Pons (tissue), 1 donor: ENCODE measurements at places on chromosomes 13 and 19.

- DNase-seq = no peak
Observed at GRCh38 chr13:24745516-24745860, 18.5 kb upstream of the RNF17 start.

GRCh38 chr13:29846475-29847256 lies 3.8 kb downstream of the UBL3 start:
- peak; percentile 60 for DNase-seq

- DNase-seq = no peak
Observed at GRCh38 chr13:106143392-106143791, 392.1 kb downstream of the EFNB2 start.

- DNase-seq = no peak
Observed at GRCh38 chr13:75440100-75440499, 41.9 kb downstream of the TBC1D4 start.

DNA sequence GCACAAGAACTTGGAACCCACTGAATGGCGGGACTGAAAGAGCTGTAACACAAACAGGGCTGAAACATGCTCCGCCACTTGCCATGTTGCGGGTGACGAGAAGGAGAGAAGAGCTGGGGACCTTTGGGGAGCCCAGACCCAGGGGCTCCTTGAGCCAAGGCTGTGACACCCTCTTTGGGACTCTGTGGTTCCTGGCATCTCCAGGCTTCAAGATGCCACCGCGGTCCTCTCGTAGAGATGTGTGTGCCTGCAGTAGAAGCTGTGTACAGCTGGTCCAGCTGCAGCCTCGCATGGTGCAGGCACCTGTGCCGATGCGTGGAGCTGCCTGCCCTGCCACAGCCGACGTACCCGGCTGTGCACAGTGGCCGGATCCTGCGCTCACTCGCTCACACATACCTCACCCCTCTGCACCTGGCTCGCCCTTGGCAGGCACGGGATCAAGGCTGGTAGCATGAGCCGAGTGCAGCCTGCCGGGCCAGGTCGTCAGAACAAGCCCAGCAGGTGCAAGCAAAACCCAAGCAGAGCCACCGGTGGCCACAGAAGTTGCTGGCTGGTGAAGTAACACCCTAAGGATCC lies 1385.8 kb downstream of the PCDH9 start:
- no peak for DNase-seq

DNA sequence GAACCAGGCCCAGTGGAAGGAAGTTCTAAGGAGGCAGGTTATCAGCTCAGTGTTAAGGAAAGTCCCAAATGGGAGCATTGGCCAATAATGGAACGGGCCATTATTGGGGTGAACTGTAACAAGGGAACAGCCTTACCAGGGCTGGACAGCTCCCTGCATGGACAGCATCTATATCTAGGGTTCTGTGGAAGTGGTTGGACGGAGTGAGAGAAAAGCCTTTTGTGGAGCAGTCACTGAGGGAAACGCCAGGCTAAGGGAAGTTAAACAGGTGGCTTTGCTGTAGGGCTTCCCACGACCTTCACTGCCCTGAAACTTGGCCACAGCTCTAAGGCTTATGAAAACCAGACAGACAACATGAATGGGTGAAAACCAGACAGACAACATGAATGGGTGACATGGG lies 17.0 kb downstream of the POU2F2 start:
- DNase-seq = no peak

DNA sequence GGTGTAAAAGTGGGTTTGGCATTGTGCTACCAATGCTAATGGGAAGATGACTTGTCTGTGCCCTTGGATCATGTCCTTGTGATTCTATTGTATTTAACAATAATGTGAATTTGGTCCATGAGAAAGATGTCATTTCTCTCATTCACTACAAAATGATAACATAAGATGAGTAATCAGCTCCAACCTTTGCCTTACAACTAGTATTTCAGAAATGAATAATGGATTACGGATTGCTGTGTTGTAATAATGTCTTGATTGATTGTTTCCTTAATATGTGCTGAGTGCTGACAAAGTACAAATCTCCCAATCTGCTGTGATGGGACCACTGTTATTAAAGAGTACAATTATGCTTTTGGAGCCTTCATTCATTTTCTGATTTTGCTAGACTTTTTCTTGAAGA lies 375.0 kb downstream of the PCDH9 start:
- DNase-seq = no peak

DNA sequence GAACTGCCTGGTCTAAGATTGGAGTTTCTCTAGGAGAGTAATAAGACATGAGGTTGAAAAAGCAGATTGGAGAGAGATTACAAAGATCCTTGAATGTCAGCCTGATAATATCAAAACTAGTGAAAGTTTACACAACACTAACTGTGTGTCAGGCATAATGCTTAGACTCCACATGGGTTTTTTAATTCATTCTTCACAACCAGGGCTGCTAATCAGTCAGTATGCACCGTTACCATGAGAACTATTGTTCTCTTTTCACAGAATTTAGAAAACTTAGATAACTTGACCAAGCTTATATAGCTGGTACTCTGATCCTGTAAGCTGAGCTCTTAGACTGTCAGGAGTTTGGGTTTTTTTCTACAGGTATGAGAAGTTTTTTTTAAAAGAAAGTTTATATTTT lies 46.6 kb upstream of the TSC22D1 start:
- DNase-seq = no peak

DNA sequence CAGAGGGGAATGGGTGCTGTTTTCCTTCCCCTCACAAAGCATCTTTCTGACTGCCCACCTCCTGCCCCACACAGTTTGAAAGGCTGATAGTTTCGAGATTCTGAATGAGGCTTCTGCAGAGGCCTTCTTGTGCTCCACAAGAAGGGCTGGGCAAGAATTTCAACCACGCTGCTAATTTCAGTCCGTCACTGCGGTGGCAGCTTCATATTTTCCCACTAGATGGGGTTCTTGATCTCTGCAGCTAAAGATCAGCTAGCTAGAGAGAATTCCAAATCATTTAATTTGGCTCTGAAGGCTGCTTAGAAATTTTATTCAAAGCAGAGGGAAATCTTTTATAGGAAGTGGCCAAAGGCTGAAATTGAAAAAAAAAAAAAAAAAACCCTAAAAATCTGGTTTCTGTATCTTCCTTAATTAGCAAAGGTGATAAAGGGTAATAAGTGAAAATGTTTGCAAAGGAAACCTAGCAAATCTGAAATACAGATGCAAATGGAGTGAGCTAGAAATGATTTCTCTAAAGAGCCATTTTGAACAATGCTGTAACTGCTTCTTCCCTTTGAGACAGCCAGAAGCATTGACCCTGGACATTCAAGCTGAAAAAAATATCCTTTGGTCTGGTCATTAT lies 38.0 kb upstream of the C13orf42 start:
- DNase-seq = peak; percentile 81

GRCh38 chr13:49693191-49693733 lies 2.0 kb upstream of the EBPL start:
- no peak for DNase-seq

DNA sequence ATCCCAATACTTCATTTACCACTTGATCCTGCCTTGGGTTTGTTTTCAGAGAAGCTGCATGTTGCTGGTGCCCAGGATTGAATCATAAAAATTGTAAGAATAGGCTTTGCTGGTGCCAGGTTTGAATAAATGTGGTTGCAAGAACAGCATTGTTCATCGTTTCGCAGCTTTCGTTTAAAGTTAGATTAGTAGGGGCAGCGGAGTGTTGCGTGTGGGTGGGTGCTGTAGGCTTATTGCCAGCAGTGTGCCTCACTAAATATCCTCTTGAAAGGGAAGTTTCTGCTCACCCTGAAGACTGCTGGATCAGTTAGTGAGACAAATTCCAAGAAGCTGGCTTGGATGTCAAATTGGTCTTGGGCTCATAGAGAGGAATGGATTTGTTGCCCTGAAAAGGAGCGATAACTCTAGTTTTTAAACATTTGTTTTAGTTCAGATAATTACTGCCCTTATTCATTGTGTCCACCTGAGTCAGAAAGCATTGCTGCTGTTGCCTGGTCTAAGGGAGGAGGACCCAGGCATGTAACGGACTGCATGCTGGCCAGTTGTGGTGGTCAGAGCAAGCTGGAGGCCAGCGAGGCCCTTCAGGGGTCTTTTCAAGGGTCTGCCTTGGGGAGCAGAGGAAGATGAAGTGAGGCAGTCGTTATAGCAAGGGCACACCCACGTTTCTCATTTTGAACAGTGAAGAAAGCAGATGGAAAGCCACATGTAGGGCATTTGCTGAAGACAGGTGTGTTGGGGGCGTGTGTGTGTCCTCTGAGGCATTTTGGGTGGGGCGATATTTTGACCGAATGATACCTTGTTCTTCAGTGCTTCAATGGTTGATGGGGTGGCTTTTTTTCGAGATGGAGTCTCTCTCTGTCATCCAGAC lies 8.5 kb downstream of the ILF3 start:
- no peak for DNase-seq

DNA sequence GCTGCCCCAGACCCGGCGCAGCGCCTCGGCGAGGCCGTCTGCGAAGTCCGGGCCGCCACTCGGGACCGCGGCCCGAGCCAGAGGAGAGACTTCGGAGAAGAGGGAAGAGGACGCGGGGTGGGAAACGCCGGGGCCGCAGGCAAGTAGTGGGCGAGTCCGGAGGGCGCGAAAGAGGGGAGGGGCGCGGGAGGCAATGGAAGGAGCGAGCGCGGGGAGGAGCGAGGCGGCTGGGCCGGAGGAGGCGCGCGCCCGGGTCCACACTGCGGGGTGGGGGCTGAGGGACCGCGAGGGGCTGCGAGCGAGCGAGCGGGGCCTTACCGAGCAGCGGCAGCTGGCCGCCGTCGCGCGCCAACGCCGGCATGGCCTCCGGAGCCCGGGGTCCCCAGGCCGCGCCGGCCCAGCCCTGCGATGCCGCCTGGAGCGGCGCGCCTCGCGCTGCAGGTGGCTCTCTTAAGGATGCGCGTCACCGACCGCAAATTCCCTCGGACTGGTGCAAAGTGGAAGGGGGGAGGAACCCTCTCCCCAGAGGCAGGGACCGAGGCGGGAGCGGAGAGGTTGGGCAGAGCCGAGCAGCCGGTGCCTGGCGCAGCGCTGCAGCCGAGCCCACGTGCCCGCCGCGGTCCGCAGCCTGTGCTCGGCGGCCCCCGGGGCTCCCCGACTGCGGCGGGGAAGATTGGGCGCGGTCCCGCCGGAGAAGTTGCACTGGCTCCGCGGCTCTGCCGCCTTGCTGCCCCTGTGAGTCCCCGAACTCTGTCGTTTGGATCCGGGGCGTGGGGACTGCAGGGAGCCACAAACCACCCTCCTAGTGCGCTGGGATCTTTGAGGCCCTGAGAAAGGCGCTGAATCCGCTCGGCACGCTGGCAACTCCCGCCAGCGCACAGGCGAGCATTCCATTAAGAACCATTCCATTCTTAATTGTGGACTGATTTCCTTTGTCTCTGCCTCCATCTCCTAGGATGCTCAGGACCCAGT lies at the start of gene FLT3:
Gene FLT3, minus strand, starts transcription at position 427 of the 972 bp plus-strand sequence. Its CDS starts 66 bp downstream, at position 361.
- DNase-seq = no peak

DNA sequence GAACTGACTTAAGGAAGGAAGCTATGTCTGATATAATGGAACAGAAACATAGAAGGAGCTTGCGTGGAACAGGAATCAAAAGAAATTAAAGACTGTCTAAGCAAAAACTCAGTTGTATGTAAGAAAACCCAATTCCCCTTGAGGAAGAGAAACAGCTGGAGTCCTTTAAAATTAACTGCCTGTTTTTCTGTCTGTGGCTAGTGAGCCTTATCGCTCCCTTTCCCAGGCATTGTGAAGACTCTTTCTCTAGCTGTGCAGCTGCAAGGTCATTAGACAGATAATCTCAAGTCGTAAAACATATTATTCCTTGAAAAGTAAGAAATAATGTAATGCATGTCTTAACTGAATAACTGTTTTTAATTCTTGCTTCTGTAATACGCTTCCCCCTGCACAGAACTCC lies 39.7 kb upstream of the IGSF23 start:
- no peak for DNase-seq

- no peak for DNase-seq
Observed at GRCh38 chr19:2488942-2489731, 13.2 kb downstream of the GADD45B start.

DNA sequence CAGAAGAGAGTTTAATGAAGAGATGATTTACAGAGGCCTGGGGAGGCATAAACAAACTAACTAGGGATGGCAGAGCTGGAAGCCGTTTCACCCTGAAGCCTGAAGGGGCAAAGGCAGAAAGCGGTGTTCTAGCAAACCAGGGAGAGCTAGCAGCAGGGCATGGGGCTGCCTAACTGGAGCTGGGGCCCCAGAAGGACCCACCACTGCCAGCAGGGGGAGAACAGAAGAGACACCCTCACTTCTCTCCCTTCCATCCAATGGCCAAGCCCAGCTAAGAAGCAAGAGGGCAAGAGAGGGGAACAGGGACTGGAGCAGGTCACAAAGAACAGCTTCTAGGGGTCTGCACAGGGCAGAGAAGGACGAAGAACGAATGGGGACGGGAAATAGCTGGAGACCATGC lies 195.5 kb downstream of the KATNAL1 start:
- no peak for DNase-seq

DNA sequence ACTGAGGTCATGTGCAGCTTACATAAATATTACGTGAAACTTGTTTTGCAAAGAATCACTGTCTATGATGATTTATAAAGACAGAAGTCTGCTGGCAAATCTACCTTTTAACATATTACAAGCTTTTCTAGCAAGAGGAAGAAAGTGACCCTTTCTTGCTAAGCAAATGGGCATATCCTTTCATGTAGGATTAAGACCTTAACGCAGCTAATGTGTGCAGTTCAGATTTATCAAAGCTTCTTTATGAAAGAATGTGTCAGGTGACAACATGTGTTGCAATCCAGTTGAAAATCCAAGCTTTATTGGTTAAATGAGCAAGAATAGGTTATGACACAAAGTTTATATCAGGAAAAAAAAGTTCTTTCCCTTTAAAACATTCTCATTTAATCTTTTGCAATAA lies 115.6 kb upstream of the NBEA start:
- DNase-seq = no peak

DNA sequence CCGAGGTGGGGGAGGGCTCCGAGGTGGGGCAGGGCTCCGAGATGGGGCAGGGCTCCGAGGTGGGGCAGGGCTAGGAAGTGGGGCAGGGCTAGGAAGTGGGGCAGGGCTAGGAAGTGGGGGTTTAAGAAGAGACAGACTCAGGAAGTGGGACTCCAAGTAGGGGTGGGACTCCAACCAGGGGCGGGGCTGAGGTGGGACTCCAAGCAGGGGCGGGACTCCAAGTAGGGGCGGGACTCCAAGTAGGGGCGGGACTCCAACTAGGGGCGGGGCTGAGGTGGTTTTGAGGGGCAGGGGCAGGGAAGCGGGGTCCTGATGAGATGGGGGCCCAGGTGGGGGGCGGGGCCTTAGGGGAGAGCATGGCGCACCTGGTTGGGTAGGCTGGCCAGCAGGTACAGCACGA lies 13.6 kb downstream of the CFD start:
- DNase-seq = no peak

DNA sequence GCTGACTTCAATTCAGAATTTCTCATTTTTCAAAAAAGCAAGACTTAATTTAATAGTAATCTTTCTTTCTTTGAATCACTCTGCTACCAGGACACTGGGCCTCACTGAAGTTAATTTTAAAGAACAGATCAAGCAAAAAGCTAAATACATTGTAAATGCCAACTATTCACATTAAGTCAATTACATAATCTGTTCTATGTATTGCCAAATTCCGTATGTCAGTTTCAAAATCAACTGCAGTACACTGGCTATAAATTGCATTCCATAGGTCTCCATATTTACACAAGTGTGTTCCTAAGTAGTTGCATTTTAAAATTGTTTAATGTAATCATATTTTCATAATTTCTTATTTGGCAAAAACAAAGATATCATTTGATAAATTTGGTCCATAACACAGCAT lies 10.1 kb downstream of the FOXO1 start:
- no peak for DNase-seq

GRCh38 chr19:38304352-38304865 lies 358 bp downstream of the C19orf33 start:
- DNase-seq = no peak
